ENCODE measurements at places on chromosomes 1 and 21. TPM values are rescaled to one million over a fixed set of nuclear protein-coding genes. Genes with fewer than 3 reads are reported as not detected.
A peak's percentile ranks its signal among the peaks of the same experiment; 100 is the strongest.

DNA sequence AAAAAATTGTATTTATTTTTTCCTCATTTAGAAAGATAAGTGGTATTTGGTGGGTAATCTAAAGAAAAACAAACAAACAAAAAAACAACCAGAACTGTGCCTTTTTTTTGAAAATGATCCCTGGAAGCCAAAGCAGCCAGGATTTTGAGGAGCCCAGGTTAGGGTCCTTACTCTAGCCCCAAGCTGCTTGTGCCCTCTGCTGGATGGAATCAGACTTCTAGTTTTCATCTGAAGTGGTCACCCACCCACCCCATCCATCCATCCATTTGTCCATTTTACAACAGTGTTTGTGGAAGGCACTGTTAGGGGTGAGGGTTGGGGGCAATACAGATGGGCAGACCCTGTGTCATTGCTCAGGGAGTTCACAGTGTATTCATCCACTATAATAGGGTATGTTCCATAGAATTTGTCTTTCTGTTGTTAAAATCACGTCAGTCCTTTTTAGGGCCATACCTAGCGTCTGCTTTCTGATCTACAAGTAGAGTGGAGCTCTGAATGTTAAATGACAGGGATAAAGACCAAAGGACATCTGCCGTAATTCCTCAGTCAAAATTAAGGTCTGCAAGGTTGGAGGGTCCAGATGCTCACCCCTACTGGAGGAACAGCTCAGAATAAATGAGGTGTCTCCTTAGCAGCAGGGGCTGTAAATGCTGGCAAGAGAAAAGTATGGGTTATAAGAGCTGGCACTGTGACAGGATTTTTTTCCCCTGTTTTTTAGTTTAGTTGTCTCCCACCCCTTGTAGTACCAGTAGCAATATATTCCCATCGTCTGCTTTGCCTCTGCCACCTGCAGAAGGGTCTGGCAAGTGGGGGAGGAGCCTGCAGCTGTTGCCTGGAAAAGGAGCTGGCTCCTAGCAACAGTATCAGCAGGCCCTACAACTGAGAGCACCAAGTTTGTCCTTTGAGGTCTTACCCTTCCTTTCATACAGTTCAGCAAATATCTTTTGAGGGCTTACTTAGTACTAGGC, 3.2 kb downstream of the LRRC42 start:
- ATAC-seq, result no peak

DNA sequence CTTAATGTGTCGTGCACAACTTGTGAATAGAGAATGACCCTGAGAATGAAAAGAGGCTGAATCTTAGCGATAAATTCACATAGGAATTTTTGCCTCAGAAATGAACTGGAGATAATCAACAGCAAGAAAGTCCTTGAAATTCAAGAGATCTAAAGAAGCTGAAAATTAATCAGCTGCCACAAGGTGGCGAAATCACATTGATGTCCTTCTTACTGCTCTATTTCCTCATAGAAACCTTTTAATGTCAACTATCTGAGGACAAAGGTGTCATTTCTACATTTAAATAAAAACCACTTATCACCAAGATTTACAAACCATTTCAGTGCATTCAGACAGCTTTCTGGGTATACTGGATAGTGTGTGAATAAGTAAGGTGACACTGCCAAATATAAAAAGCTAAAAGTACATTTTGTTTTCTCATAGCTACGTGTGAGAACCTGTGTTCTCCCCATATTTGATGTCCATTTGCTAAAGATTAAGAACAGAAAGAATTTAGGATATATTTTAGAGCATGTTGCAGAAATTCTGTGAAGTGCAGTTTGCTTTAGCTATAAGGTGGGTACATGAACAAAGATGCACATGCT, 485.3 kb upstream of the PTBP2 start:
- ATAC-seq, result peak; percentile 34

GRCh38 chr1:77514921-77515776, 167.3 kb downstream of the ZZZ3 start:
- ATAC-seq, result peak; percentile 38

DNA sequence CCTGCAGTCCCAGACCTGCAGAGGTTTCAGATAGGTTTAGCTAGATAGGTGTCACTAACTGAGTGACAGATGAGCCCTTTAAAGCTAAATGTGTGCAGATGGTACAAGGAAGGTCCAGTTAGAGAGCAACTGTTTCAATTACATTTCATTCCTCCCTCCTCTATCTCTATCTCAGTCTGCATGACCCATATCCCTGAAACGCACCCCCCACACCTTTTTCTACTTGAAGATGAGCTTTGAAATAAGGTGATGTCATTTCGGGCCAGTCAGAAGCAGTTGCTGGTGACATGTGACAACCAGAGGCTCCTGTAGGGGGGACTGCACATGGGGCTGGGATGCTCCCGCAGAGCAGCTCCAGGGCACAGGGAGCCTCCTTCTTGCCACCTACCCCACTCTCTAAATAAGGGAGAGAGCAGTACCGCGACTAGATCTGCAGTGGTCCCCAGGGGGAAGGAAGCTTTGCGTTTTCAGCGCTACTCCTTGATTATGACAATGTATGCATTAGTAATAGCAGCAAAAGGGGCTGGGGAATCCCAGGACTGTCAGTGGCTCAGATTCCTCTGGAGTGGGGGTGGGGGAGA, 4.3 kb downstream of the ATP8B2 start:
- ATAC-seq, result no peak

Gene DDR2
- 165 TPM for total RNA-seq

- no peak for ATAC-seq
These were observed 51.3 kb upstream of the GFI1 start for GRCh38 chr1:92538048-92538412.

DNA sequence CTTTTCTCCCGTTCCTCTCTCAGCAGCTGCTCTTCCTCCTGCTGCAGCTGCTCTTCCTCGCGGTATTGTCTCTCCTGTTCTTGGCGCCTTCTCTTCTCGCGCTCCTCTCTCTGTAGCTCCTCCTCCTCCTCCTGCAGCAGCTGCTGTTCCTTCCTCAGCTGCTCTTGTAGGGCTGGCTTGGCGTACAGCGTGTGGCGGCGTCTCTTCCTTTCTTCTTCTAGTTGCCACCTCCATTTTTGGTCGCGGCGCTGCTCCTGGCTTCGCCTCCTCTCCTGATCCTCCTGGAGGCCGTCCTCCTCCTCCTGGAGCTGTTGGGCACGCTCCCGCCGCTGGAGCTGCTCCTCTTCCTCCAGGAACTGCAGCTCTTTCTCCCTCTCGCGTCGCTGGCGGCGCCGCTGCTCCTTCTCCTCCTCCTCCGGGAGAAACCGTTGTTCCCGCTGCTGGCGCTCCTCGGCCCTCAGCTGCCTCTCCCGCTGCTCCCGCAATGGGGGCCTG, 4.8 kb downstream of the TCHH start:
- ATAC-seq, result no peak

DNA sequence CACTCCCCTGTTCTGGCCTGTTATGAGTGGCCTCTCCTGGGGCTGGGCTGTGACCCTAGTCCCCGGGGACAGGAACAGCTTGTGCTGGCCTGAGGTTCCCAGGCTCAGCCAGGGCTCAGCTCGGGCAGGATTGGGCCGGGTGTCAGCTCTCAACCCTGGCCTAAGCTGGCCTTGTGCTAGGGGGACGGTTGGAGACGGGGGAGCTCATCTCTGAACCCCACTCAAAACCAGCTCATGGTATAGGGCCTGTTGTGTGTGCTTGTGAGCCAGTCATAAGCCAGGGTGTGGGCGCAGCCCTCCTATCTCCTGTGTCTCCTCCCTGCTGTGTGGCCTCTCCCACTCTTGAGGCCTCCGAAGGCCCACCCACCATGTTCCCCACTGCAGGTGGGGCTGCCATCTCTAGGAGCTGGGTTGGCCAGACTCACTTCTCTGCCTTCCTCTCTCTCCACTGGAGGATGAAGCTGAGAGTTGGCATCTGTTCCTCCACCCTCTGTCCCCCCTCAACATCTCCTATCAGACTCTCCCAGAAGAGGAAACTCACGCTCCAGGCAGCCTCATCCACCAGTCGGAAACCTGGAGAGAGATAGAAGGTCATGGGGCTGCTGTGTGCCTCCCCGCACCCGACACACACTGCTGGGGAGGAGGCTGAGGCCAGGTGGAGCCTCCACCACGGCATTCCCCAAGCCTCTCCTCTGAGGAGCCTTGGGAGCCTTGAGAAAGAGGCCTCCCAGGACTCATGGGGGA, 1.4 kb downstream of the PEAR1 start:
- ATAC-seq, result no peak

- ATAC-seq, result peak; percentile 48
These were observed 40.2 kb downstream of the RASAL2 start for GRCh38 chr1:178134061-178134460.

Gene LENEP
- total RNA-seq, result not detected

DNA sequence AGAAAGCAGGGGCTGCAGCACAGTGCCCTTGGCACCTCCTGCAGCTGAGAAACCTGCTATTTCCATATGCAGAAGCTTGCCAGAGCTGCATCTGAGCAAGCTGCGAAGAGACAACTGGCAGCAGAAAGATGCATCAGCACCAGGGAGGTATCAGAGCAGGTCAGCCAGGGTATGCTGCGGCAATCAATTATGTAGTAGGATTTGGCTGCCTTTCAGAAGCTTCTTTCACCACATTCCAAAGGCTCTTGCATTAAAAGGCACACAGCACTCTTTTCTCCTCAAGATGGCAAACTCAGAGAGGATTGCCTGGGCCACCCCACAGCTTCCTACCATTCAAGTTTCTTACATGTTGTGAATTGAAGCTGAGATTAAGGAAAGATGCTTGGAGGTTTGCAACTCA, 47.6 kb upstream of the RAP1A start:
- no peak for ATAC-seq

Gene HAO2
- not detected for total RNA-seq

Gene UTS2
- total RNA-seq, result not detected

Gene LRRN2
- total RNA-seq, result 6.5 TPM

Gene PTPRC
- 19.7 TPM for total RNA-seq

- no peak for ATAC-seq
These were observed 25.7 kb downstream of the ARHGEF19 start for GRCh38 chr1:16186655-16187235.

Gene SLAMF9
- total RNA-seq, result not detected

DNA sequence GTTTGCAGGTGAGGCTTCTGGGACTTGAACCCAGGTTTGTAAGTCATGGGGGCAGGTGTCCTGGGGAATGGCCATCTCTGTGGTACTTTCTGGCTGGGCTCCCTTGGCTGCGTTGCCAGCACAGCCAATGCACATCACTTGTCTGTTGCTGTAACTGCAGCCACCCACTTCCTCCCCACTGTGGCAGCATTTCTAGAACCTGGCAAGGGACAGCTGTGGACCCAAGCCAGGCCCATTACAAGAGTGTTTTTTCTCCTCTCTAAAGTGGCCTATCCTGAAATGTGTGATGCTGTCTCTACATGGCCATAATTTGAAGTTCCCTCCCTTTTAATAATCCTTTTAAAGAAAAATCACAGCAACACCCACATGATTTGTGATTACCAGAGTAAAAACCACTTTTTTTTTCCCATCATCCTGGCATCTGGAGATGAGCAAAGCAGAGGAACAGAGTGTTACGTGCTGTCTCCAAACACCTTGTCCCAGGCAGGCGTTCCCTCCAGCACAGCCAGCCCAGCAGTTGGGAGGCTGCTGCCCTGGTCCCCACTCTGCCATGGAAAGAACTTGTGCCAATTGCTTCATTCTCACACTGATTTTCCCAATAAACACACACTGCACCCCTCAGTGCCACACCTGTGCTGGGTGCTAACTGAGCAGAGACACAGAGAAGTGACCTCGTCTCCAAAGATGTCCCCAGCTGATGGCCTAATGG, 360.6 kb upstream of the USP24 start:
- peak; percentile 40 for ATAC-seq

- no peak for ATAC-seq
These were observed 67.8 kb upstream of the BCAR3 start for GRCh38 chr1:93749487-93749886.

Gene RNU11
- total RNA-seq, result not detected

Gene C1orf94
- not detected for total RNA-seq

Gene TUT4
- 35.3 TPM for total RNA-seq

DNA sequence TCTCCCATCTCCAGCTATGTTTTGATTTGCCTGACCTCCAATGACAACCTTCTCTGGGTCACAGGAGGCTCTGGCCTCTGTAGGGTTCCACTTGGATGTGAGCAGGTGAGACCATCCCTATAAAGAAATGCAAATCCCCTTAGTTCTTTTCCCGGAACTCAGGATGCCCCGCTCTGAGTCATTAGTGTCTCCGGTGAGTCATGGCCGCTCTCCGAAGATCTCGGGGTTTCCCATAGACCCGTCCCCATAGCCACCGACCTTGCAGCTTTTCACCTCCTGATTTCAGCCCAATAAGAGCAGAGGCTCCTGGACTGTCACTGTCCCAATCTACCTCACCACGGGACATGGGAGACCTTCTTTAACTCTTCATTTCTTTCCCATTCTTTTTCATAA, 98.2 kb downstream of the PGBD5 start:
- ATAC-seq, result no peak

DNA sequence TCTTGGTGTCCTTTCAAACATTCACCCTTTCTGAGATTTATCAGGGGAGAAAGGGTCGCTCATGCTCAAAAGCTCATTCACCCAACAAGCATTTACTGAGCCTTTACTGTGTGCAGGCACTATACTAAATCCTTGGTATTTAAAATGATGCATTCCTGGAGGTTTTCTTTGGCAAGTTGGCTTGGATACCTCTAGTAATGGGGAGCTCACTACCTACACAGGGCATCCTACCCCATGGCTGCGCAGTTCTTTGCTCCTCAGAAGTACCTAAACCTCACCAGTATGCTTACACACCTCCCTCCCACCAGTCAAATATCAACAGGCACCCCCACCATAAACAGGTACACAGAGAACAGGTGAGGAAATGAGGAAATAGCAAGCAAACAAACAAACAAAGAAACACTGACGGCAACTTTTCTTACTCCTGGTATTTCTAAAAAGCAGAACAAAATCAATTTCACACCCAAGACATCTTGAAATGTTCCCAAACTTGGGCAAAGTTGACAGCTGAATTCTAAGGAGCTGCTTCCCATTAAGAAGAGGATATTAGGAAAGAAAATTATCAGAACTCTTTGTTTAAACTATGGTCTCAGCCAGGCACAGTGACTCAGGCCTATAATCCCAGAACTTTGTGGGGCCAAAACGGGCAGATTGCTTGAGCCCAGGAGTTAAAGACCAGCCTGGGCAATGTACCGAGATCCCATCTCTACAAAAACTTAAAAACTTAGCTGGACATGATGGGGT, 104.8 kb downstream of the PSMG1 start:
- ATAC-seq, result no peak

- ATAC-seq, result no peak
These were observed 154.7 kb downstream of the PGBD5 start for GRCh38 chr1:230271300-230272035.

DNA sequence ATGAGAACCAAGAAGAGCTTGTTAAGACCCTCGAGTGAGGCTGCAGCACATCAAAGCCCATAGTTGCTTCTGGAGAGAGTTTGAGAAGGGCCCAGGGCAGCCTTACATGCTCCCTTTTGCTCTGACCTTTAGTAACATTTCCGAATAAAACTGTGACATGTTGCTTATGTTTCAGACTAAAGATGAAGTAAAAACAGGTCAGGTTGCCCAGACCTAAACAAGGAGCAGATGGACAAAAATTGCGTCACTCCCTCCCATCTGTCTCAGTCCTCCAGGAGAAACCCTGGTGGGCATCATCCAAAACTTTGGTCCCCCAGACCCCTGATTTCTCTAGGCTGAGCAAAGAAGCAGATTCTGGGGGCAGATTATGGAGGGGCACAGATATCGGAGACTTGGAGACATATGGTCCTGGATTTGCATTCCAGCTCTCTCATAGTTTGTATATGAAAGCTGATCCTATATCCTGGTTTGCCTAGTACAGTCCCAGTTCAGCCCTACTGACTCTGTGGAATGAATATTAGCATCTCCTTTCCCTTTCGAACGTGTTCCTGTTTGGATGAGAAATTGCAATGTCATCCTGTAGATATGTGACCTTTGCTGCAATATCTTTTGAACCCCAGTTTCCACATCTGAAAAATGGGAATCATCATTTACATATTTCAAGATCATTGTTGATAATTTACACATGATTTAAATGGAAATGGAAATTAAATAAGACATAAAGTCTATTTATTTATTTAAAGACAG, 304.9 kb upstream of the USP24 start:
- ATAC-seq, result no peak

Data from gastroesophageal sphincter (tissue), 4 donors.